ENCODE measurements at places on chromosomes 4 and X.

GRCh38 chr4:77155631-77156452 is 1.2 kb upstream of the CCNG2 start:
- no peak for DNase-seq

DNA sequence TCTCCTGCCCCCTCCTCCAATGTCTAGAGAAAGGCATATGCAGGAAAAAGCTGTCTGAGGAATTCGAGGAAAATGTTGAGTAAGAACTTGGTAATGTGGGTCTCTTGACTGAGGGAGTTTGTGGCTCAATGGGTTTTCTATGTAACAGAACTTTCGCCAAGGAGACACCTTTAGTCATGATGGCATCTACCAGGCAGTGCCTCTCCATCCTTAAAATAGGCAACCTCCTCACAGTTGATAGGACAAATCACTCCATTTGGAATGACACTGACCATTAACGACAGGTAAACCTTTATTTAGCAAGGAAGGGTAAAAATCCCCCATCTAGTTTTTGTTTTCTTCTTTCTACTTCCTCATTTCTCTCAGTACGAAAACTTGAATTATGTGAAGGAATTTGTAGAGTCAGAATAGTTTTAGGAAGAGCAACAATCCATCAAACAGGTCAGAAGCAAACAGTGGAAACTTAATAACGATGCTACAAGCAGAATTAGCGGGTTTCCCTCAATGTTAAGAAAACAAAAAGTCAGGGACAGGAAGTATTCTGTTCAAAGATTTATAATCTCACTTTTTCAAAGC is 2.7 kb downstream of the GSX2 start:
- no peak for DNase-seq

- DNase-seq: no peak
Measured at GRCh38 chr4:158322109-158322508, 111.8 kb downstream of the TMEM144 start.

- DNase-seq: no peak
Measured at GRCh38 chr4:168723020-168723419, 226.2 kb downstream of the PALLD start.

GRCh38 chrX:65990702-65991101 is 49.2 kb downstream of the VSIG4 start:
- DNase-seq: no peak

All from A549 (cell line).